Substantia nigra (tissue), 51 donors: ENCODE measurements at places on chromosomes 5 and 9.

GRCh38 chr5:52010454-52010853 lies 627.2 kb downstream of the ISL1 start:
- no peak for DNase-seq

- DNase-seq: no peak
These were observed 5.8 kb downstream of the EXOC3 start for GRCh38 chr5:448766-449090.

- no peak for DNase-seq
These were observed 432.8 kb upstream of the PTPRD start for GRCh38 chr9:11045589-11045988.

GRCh38 chr5:132281856-132282614 lies 12.2 kb upstream of the SLC22A4 start:
- no peak for DNase-seq

DNA sequence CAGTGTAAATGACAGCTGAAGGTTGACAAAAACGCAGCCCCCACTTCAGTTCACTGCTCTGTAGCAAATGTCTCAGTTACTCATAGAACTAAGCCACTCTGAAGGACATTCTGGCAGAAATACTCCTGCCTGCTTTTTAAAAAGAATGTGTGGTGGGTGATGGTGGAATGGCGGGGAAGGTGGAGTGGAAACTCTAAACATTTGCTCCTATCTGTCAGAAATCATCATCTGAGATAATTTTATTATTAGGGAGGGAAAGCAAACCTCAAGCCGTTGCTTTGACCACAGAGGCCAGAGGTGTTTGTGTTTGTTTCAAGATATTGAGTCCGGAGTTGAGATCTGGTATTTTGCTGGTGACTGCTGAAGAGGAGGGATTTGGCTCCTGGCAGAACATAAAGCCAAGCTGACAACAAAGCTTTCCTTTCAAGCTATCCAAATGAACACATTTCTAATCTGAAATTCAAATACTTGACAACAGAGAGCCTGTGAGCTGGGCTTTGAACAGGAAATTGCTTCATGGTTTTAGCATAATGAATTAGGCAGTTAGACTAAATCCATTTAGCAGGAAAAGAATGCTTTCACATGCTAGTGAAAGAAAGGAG lies 362.7 kb downstream of the CSNK1G3 start:
- DNase-seq: peak; percentile 47

DNA sequence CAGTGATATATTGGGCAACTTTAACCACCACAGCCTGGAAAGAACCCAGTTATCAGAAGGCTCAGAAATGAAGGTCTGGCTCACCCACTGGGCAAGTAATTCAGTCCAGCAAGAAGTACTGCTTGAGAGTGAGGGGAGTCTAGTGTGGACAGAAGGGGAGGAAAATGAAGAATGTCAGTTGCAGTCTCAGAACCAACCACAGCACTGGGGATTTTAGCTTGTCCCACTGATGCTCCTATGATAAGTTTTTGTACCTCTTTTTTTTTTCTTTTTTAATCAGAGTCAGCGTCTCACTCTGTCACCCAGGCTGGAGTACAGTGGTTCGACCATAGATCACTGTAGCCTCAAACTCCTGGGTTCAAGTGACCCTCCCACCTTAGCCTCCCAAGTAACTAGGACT lies 9.4 kb upstream of the CD72 start:
- no peak for DNase-seq

DNA sequence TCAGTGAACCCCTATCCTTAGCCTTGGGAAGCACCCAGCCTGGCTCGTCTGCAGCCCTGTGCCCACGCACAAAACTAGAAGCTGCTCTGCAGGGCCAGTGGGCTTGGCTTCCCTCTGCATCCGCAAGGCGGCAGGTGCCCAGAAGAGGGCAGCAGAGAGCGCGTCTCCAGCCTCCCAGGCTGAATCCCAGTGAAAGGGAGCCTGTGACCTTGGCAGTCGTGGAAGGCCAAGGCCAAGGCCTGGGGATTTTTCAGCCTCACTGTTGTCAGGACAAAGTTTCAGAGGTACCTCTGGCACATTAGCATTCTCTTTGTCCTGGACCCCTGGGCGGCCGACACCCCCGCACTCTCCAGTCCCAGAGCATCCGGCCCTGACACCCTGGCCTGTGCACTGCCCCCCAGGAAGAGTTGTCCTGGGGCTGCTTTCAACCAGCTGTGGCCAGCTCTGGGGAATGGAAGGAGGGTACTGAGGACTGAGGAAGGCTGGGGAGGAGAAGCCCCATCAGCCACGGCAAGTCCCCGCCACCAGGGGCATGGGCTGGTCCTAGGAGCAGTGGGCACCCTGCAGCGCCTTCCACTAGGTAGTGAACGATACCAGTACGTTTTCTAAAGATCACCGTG lies 63.6 kb upstream of the IL17B start:
- DNase-seq: peak; percentile 9

- no peak for DNase-seq
These were observed 1.3 kb downstream of the EDIL3 start for GRCh38 chr5:84383296-84383815.

- DNase-seq: peak; percentile 26
These were observed 750 bp upstream of the NPR2 start for GRCh38 chr9:35790385-35791296.

DNA sequence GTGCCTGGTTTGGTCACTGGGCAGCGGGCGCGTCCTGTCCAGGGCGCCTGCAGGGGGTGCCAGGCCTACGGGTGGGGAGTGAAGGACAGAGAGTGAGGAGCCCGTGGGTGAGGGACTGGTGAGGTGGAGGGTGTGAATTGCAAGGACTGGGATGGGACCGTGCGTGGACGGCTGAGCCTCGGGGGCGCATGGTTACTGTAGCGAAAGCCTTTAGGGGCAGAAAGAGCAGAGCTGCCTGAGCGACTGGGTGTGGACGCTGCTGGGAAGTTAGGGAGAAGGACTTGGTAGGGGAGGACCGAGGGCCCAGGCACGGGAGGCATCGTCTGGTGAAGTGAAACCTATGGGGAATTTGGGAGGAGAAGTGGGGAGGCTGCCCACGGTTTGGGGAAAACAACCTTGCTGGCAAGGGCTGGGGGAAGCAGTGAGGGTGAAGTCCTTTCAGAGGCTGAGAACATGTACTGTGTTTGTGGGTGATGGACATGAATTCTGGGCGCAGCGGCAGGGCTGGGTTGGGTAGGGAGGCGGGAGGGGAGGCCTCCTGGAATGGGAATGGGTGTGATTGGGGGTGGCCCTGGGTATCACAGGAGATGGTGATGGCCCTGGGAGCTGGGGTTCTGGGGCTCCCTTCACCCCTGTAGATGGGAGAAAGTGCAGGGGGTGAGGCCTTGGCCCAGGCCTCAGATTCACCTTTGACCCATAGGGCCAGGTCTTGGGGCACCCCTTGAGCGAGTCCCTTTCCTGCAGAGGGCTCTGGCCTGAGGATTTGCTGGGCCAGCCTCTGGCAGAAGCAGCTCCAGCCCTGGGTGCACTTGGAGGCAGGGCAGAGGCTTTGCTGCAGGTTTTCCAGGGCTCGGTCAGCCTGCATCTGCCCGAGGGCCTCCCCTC lies 1.7 kb upstream of the TOR4A start:
- no peak for DNase-seq

DNA sequence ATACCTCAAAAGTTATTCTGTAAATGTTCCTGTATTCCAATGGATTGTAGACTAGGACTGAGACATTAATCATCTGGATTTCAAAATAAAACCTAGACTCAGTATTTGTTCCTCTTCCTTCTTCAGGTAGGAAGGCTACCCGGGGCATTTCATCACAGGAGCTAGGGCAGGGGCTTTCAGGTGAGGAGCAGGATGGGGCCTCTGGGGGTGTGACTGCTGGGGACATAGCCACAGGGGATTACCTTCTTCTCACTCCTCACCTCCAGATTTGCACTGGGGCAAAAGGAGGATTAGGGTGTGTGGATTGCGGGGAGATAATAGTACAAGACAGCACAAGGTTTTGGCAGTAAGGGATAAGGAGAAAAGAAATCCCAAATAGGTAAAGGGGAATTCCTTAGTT lies 37.9 kb upstream of the SRP19 start:
- DNase-seq: no peak
